ENCODE measurements at places on chromosomes 7 and 10.

DNA sequence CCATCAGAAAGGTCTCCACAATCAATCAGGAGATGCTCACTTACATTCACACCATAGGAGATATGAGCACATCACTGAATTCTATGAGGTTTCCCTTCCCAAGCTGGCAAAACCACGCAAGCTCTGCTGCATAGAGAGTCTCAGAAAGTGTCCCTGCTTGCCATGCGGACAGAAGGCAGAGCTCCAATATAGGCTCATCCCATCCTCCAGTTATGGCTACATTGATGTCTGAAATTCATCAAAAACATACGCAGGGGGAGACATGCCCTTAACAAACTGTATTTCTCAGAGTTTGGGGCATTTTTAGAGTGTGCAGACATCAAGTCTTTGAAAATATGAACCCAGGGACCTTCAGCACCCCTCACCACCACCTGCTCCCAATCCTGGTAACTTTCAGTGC, 2.9 kb downstream of the C10orf90 start:
- DNase-seq, result no peak

DNA sequence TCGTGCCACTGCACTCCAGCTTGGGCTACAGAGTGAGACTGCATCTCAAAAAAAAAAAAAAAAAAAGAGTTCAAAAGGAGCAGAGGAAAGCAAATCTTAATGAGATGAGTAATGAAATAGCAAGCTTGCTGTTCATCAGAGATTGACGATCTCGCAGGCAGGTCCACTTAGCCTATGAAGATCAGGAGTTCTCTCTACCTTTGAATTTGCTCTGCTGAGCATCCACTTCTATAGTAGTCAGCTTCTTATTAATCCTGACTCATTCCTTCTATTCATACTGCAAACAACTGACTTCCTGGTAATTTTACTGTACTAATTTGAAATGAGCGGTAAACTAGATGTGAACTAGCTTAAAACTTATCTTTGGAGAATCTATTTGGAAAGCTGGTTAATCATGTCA, 1014.6 kb downstream of the GATA3 start:
- DNase-seq, result no peak

DNA sequence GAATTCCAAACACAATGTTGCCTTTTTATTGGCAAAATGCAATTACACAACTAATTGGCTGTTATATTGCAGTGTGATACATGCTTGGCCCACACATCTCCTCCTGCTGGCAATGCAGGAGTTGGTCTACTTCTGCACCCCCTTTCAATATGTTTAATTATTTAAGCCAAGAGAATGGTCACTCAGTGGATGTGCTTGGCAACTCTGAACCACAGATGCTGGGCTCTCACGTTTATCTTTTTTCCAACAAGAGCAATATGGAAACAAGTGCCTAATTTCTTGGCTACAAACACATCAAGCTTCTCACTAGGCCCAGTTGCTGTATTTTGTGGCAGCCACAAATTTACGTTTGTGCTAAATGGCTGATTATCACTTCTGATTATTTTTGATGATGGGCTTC, 1149.2 kb upstream of the CELF2 start:
- DNase-seq, result no peak

- no peak for DNase-seq
Observed at GRCh38 chr7:134060874-134061273, 66.3 kb upstream of the LRGUK start.

- DNase-seq, result no peak
Observed at GRCh38 chr10:5620966-5621365, 45.4 kb downstream of the ASB13 start.

- no peak for DNase-seq
Observed at GRCh38 chr7:14769261-14769660, 133.3 kb downstream of the DGKB start.

DNA sequence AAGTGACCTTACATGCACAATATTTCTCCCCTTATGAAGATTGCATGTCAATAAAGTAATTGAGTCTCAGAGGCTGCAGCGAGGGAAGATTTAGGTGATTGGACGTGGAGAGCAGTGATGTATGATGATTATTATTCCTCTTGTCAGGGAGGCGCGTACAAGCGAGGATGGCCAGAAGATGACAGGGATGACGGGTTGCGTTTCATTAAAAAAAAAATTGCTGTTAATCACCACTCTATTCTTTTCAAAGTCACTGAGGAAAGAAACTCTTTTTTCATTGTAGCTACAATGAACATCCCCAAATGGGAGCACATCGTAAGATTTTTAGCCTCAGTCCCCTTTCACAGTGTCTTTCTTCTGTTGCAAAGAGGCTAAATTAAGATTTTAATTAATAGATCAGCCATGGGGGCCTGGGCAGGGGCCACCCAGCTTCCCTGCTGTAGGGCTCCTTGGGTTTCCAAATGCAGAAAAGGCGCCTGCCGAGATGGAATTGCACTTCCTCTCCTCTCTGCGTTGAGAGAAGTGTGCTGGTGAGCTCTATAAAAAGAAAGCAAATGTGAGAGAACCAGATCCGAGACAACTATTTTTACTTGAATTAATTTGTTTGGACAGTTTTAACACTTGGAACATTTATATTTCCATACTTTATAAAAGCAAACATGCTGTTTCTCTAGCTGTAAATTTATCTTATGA, 998.1 kb downstream of the LRMDA start:
- no peak for DNase-seq

GRCh38 chr10:10794046-10794445, 223.6 kb upstream of the CELF2 start:
- no peak for DNase-seq

DNA sequence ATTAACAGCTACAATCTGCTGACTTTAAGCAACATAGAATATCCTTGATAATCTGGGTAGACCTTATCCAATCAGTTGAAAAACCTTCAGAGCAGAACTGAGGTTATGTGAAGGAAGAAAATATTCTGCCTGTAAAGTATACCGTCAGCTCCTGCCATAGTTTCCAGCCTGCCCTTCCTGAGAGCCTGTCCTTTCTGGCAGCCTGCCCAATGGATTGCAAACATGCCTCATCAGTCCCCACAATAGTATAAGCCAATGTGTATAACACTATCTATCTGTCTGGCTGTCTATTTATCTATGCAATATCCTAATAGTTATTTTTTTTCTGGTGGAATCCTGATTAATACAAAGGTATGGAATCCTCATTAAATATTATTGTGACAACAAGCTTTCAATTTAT, 489.2 kb upstream of the KCND2 start:
- DNase-seq, result no peak

GRCh38 chr10:32373496-32373895, 26.5 kb upstream of the EPC1 start:
- no peak for DNase-seq

GRCh38 chr10:116707981-116708380, 34.4 kb downstream of the HSPA12A start:
- DNase-seq, result no peak

DNA sequence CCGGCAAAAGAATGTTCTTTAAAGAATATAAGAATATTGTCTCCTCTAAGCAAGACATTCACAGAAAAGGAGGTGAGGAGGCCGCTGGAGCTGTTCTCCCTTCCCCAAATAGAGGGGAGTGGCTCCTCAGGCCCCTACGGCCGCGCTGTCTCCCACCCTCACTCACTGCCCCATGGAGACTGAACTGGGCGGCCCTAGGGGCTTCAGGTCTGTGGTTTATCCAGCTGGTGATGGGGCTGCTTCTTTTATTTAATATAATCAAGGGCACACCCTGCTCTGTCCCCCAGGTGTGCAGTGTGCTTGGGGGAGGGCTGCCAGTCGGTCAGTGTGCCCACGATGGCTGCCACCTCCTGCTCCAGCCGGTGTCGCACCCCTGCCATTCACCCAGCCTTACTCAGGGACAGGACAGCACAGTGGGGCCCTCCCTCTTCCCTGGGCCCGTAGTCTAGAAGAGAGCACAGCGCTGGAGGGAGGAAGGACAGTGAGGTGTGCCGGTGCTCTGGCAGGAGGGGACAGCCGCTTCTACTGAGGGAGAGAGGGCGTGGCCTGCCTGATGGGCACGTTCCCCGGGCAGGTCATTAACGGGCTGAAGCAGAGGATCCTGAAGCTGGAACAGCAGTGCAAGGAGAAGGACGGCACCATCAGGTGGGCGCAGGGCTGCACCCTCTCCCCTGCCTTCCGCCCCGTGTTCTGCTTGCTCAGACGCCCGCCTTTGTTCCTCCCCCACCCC, 23.4 kb downstream of the IQCE start:
- DNase-seq, result peak; percentile 69

- DNase-seq, result no peak
Observed at GRCh38 chr10:4770801-4771553, 55.0 kb upstream of the AKR1E2 start.

DNA sequence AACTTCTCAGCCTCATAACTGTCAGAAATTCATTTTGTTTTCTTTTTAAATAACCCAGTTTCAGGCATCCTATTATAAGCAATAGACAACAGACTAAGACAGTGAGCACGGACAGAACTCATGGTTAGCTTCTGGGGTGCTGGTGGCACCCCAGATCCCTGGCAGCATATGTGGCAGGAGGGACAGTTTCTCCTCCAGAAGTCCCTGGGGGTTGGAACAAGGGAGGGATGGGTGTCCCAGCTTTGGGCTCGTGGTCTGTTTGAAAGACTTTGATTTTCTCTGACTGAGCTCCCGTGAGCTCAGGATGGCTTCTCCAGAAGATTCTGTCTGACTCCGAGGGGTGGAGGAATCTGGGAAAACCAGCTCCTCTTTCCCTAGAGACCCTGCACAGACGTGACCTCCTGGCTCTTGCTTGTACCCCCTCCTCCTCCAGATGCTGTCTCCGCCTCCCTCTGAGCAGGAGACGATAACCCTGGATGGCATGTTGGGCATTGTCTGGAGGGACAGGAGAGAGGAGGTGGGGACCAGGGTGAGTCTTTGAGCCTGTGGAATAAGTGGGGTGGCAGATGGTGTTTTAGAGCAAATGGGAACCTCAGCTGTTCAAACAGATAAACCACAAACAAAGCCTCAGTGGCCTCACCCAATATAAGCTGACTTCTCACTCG, 421.1 kb downstream of the GLRX3 start:
- DNase-seq, result no peak

GRCh38 chr7:97401398-97401797, 283.9 kb downstream of the SDHAF3 start:
- DNase-seq, result no peak

- DNase-seq, result peak; percentile 85
Observed at GRCh38 chr7:151174246-151175046, 7.0 kb upstream of the GBX1 start.

GRCh38 chr7:44284881-44285541, 40.4 kb downstream of the CAMK2B start:
- DNase-seq, result peak; percentile 44

DNA sequence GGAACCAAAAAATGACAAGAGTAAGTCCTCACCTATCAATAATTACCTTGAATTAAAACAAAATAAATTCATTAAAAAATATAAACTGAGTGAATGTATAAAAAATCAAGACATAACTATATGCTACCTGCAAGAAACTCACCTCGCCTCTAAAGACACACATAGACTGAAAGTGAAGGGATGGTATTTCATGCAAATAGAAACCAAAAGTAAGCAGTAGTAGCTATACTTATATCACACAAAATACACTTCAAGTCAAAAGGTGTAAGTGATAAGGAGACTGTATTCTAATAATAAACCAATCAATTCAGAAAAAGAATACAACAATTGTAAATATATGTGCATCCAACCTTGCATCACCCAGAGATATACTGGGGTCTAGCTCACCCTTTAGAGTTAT, 332.6 kb downstream of the SH2D4B start:
- no peak for DNase-seq

DNA sequence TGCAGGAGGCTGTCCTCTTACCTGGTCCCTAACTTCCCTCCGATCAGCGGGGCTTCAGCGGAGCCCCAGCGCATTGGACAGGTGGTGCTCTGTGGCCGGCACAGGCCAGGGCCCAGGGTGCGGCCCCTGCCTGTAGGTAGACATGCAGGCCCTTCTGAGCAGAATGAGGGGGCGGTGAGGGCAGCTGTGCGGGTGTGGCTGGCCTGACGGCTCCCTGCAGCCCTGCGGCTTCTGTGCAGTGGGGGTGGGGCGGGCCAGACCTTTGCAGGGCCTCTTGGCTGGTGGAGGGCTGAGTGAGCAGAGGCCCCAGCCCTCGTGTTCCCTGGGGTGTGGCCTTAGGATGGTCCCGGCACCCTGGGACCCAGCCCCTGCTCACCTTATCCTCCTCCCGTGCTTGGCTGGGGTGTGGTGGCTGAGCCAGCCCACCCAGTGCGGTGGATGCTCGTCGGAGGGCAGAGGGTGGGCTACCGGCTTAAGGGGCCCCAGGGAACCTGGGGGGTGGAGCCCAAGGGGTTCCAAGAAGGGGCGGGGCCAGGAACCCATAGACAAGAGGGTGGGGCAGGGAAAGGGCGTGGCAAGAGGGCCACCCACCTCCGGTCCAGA, 175.2 kb upstream of the TNRC18 start:
- peak; percentile 83 for DNase-seq

GRCh38 chr10:53088961-53089360, 316.4 kb upstream of the MBL2 start:
- DNase-seq, result no peak

- no peak for DNase-seq
Observed at GRCh38 chr10:4234661-4235060, 449.7 kb upstream of the KLF6 start.

- no peak for DNase-seq
Observed at GRCh38 chr10:29546773-29547313, 87.9 kb downstream of the SVIL start.

GRCh38 chr10:48656241-48656913, 28.3 kb upstream of the WDFY4 start:
- DNase-seq, result peak; percentile 94

GRCh38 chr10:124616040-124616835, 127.9 kb downstream of the FAM53B start:
- DNase-seq, result no peak

GRCh38 chr7:150931199-150931869, 46.8 kb downstream of the KCNH2 start:
- DNase-seq, result no peak

GRCh38 chr7:142562688-142563087, 186.6 kb upstream of the PRSS1 start:
- DNase-seq, result no peak

DNA sequence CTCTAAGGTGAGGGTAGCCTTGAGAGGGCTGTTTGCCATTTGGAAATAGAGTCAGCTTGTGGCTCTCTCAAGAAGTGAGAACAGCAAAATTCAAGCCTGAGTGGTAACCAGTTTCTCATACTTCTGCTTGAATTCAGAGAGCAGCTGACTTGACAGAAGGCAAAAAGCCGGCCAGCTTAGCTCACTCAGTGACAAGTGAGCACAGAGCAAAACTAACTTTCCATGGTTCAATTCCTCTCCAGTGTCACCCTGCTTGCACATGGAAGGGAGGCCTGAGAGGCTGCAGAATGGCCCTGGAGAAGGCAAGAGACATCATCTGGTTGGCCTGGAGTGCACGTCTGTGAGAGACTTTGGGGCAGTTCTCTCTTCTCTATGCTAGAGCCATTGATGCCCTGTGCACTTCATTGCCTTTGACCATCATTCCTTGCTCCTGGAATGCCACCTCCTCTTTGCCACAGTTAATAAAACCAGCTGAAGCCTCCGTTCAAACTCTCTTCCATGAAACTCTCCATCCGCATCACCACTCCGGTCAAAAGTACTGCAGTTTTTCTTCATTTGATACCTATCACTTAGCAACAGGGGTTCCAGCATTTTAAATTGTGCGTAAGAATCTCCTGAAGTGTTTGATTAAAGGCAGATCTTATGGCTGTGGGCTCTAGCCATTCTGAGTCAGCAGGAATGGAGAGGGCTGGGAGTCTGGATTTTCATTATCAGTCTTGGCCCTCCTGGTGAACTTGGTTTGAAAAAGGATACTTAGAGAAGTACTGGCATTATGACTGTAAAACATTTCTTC, 69.8 kb upstream of the PIK3CG start:
- no peak for DNase-seq

- no peak for DNase-seq
Observed at GRCh38 chr10:120995768-120996167, 144.6 kb downstream of the WDR11 start.

Data from H7 (cell line).